ENCODE measurements at places on chromosomes 4 and X.

- H3K27ac ChIP-seq: no peak overlapping the region
- no peak overlapping the region for H3K4me3 ChIP-seq
- no peak for DNase-seq
- no peaks in the 10 kb centered on the region for H3K36me3 ChIP-seq
- H3K27me3 ChIP-seq: no peaks in the 10 kb centered on the region
- no peaks in the 10 kb centered on the region for H3K4me1 ChIP-seq
These were observed 160.1 kb downstream of the STK32B start for GRCh38 chr4:5211282-5211839.

- H3K27me3 ChIP-seq: no peaks in the 10 kb centered on the region
- H3K4me1 ChIP-seq: no peaks in the 10 kb centered on the region
- no peak for DNase-seq
These were observed 100.2 kb upstream of the GRIA3 start for GRCh38 chrX:123083924-123084323.

- H3K27me3 ChIP-seq: no peaks in the 10 kb centered on the region
- H3K4me3 ChIP-seq: no peak overlapping the region
- no peak overlapping the region for H3K27ac ChIP-seq
- DNase-seq: no peak
These were observed 24.0 kb downstream of the NPY5R start for GRCh38 chr4:163367651-163368050.

DNA sequence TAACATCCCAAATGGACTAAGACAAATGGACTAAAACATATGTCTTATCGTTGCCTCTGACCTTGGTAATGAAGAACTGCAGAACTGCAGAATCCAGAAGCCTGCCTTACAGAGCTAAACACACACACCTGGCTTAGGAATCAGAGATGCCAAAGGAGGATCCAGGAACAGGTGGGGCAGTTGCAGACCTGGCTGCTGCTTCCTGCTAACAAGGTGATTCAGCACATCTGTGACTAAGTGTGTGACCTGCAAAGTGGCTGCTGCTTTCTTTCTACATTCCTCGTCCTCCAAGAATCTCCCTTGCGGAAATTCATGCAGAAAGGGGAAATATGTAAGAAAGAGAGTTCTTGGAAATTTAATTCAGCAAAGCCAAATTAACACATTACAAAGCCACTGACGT, 96.8 kb upstream of the NLGN4X start:
- H3K27ac ChIP-seq: no peak overlapping the region
- no peaks in the 10 kb centered on the region for H3K4me1 ChIP-seq

- no peak overlapping the region for H3K4me3 ChIP-seq
- DNase-seq: no peak
- H3K4me1 ChIP-seq: no peaks in the 10 kb centered on the region
- H3K27ac ChIP-seq: no peak overlapping the region
- no peaks in the 10 kb centered on the region for H3K27me3 ChIP-seq
- no peaks in the 10 kb centered on the region for H3K36me3 ChIP-seq
These were observed 76.2 kb downstream of the PARM1 start for GRCh38 chr4:75009138-75009537.

All from neuronal stem cell (in vitro differentiated cells).